ENCODE measurements at places on chromosomes 16 and 17.
A peak's percentile ranks its signal among the peaks of the same experiment; 100 is the strongest.

- no peak for DNase-seq
Measured at GRCh38 chr17:61444075-61444474, 8.1 kb upstream of the TBX4 start.

DNA sequence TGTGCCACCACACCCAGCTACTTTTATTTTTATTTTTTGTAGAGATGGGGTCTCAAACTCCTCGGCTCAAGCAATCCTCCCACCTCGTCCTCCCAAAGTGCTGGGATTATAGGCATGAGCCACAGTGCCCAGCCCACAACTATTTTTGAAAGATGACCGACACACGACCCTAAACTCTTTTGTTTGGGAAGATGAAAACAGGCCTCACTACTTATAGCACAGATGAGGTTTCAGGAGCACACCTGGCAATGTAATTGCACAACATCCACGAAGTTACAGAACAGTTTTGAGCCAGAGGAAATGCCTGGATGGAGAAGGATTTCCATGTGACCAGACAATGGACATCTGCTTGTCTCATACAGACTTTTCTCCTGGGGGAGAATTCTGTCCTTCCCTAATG is 43.4 kb upstream of the PRSS54 start:
- DNase-seq, result no peak

DNA sequence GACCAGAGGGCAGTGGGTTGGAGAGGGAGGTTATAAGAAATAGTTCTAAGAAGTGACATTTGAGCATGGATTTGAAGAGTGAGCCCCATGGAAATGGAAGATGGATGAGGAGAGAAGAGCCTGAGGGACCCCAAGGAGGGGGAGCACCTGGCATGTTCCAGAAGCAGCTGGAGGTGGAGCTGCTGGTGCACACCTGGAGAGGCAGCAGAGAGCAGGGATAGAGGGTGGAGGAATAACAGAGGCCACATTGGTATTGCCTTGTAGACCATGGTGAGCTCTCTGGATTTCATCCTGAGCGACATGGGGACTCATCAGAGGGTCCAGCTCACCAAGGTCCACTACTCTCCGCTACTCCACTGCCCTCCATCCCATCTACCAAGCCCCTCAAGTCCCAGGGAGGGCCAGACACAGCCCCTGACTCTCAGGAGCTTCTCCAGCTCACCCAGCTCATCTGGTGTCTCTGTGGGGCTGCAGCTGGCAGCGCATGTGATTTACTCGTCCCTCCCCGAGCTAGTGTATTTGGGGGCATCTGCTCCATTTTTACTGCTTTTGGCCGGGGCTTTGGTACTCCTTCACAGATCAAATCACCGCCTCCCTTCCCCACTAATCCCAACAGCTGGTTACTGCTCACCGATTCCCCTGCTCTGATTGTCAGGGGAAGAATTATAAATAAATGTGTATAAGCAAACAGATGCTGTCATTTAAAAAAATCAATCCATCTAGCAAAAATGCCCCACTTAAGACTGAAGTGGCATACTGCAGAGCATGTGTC is 22.1 kb upstream of the KDM8 start:
- DNase-seq, result peak; percentile 14

GRCh38 chr16:56289416-56289815 is 98.1 kb downstream of the GNAO1 start:
- DNase-seq, result no peak

GRCh38 chr17:34993031-34993430 is 12.7 kb downstream of the LIG3 start:
- no peak for DNase-seq

DNA sequence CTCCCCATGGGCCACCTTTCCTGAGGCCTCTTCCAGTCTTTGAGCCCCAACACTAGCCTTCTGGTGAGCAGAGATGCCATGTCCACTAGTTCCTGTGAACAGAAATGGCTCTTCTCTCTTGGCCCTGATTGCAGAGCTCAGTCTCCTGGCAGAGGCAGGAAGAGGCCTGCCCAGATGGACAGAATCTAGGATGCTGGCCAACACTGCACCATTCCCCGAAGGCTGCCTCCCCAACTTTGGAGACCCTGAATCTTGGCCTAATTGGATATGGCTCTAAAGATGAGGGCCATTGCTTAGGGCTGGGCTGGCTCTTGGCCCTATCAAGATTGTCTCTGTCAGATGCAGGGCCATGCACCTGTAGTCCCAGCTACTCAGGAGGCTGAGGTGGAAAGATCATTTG is 18.0 kb upstream of the DYNLL2 start:
- DNase-seq, result no peak

GRCh38 chr17:76122431-76123190 is 18.4 kb downstream of the FOXJ1 start:
- no peak for DNase-seq

GRCh38 chr16:75039941-75040340 is 41.1 kb downstream of the ZNRF1 start:
- DNase-seq, result no peak

- no peak for DNase-seq
Measured at GRCh38 chr17:7285679-7286078, 4.2 kb downstream of the SLC2A4 start.

DNA sequence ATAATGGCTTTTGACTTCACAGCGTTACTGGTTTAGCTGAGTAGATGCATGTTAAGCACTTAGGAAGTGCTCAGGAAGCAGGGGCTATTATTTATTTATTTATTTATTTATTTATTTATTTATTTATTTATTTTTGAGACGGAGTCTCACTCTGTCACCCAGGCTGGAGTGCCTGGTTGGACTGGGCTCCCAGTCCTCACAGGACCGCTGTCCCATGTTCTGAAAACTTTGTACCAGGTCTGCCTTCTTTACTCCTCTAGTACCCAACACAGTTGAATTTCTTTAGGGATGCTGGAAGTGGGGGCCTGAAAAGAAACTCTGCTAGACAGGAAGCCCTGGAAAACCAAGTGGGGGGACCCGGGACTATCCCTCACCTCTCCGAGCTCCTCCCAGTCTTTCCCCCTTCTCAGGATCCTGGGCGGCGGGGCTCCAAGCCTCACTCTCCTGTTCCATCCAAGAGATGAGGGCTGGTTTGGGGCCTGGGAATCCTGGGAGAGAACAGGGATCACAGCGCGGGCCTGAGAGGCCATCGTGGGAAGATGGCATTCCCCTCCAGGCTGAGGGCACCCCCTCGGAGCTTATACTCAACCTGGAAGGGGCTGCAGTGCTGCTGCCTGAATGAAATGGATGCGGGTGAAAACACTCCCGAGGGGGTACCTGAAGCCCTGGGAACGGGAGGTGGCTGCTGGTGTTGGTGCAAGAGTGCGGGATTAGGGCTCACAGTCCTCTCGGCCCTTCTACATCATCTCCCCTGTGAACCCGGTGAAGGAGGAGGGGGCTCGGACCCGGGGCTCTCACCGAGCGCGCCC is 674 bp downstream of the ZNF688 start:
- DNase-seq, result no peak

DNA sequence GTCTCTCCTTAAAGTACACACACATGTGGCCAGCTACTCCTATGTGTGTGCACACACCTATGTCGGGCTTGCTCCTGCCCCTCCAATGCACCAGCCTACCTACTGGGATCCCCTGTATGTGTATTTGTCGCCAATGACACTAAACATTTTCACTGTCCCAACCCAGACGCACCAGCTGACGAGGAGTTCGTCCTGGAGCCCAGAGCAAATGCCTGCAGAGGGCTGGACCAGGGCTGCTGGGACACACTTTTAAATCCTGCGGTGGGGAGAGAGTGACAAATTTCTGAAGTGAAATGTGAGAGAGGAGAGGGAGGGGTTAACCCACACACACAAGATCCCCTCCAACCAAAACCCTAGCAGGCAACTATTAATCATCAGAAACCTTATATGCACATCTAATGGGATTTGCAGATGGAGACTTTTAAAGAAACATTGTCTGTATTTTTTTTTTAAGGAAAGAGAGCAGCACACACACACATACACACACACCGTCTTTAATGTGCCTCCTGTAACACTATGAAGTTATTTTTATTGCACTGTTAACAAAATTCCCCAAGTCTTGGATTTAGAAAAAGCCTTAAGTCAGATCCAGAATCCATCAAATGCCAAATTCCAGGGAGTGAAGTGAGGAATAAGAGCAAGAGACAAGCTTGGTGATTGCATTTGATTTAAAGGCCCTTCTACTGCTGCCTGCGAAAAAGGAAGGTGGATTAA is at the start of gene MEOX1:
MEOX1 (minus strand) TSS at position 224 of the 714 bp plus-strand sequence. CDS start 388 bp downstream, outside the sequence.
- no peak for DNase-seq

- DNase-seq, result no peak
Measured at GRCh38 chr16:76910931-76911330, 280.1 kb upstream of the MON1B start.

- DNase-seq, result no peak
Measured at GRCh38 chr16:25134166-25134700, 22.7 kb downstream of the LCMT1 start.

DNA sequence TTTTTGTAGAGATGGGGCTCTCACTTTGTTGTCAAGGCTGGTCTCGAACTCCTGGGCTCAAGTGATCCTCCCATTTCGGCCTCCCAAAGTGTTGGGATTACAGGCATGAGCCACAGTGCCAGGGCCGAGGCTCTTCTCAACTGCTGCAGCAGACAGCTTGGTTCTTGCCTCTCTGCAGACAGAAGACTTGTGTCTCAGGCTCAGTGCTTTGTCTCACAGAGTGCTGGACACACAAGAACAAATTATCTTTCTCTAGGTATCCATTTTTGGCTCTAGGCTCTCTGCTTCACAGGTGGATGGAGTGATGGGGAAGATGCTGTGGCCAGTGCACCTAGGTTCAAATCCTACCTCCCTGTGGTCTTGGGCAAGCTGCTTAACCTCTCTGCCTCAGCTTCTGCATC is 80.8 kb upstream of the RNU2-1 start:
- no peak for DNase-seq

DNA sequence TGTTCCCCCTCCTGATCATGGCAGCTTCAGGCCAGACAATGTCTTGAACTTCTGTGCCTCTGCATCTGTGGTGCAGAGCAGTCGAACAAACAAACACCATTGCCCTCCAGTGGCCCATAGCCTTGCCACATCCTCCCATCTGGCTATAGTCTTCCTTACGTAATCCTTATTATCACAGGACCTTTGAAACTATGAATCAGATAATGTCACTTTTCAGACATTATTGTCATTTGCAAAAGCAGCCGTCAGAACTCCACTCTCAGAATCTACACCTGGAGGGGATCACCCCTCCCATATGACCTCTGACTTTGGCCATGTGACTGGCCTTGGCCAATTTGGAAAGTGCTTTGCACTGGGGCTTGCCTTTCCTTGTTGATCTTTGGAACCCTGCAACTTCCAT is 387.3 kb downstream of the MAF start:
- DNase-seq, result peak; percentile 8

DNA sequence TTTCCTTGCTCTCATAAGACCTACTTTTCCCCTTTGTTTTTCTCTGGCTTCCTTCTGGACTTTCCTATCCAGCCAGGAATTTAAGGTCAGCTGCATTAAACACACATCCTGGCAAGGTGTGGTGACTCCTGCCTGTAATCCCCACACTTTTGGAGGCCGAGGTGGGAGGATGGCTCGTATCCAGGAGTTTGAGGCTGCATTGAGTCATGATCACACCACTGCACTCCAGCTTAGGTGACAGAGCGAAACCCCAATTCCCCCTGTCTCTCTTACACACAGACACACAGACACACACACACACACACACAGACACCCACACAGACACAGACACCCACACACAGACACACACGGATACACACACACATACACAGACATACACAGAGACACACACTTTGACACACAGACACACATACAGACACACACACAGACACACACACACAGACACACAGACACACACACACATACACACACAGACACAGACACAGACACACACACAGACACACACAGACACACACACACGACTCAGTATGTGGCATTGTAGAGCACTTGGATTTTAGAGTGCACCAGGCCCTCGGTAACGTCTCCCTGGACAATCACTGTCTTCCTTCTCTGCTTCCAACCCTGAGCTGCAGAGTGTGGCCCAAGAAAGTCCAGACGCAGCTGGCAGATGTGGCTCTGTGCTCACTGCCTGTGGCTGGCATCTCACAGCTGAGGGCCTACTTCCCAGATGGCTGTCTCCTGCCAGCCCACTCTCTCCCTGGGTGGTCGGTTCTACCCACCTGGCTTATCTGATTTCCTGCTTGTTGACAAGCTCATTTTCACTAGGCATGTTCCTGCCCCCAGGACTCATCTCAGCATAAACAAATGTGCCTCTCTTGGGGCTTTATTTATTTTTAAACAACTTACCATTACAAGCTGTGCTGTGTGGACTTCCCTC is 39.0 kb downstream of the NLRP1 start:
- DNase-seq, result no peak

GRCh38 chr16:66977341-66978113 is 10.9 kb upstream of the CES4A start:
- peak; percentile 94 for DNase-seq

Data from Calu3 (cell line).